ENCODE measurements at places on chromosomes 5 and 9.

DNA sequence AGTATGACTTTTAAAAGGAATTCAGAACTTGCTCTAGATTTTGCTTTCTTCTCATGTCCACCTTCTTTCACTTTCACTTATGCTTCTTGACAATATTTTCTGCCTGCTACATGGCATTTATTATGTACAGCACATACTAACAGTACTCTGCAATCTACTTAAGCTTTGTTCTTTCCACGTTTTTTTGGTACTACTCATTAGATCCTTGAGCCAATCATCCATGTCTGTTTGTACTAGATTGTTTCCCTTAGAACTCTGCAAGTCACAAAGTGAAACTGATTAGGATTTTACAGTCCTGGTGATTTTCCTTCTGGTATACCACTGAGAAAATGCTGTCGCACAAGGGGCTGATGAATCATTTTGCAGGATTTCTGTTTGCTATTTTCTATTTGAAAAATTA lies 78.3 kb downstream of the PARP8 start:
- no peak for DNase-seq

GRCh38 chr5:177445052-177445916 lies 1.3 kb upstream of the PRR7 start:
- DNase-seq: no peak

DNA sequence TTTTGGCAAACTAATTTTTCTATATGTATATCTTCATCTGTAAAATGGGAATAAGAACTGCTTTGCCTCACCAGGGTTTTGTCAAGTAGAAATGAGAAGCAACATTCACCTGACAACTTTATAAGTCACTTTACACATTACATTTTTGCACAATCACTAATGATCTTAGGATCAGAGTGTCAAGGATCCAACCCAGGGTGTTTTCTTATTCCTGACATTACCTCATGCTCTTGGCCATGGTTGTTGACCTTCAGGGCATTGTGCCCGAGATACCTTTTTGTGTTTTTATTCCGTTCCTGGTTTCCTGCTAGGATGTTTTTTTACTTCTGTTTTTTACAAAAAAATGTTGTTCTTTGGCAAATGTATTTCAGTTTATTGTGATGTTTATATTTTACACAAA lies 22.2 kb upstream of the RASA1 start:
- DNase-seq: no peak

GRCh38 chr5:65065001-65065511 lies 296.3 kb downstream of the CWC27 start:
- no peak for DNase-seq

- DNase-seq: no peak
Observed at GRCh38 chr9:18071651-18072060, 402.3 kb upstream of the ADAMTSL1 start.

- no peak for DNase-seq
Observed at GRCh38 chr9:119844431-119844830, 475.2 kb upstream of the BRINP1 start.

DNA sequence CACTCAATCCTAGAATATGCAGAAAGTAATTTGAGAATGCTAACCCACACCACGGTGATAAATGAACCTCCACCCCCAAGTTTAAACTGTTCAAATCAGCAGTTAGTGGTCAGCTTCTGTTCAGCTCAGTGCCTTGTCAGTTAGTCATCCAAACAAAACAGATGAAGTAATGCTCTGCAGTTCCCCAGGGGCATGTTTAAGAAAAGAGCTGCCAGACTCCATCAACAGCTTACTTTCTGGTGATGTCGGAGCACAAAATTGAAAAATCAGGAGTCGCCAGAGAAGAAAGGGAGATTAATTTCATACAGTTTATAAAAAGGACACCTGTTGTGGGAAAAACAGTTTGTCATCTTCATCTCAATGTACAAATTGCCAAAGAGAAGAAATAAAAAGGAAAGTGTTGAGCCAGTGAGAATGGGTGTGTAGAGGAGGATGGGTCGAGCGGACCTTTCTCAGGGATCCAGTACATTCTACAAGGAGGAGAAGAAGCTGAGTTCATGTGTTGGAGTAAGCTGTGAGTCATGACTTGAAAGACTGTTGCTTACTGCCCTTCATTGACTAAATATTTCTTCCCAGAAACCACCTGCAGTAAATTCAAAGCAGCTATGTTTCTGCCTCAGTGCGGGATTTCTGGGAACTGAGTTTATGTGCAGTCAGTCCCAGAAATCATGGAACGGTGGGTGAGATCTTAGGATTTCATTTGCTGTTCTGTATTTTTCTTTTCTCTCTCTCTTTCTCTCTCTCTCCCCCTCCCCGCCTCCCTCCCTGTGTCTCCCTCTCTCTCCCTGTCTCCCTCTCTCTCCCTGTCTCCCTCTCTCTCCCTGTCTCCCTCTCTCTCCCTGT lies 13.7 kb downstream of the TRIO start:
- no peak for DNase-seq

- DNase-seq: no peak
Observed at GRCh38 chr9:23822261-23823169, 3.5 kb downstream of the ELAVL2 start.

DNA sequence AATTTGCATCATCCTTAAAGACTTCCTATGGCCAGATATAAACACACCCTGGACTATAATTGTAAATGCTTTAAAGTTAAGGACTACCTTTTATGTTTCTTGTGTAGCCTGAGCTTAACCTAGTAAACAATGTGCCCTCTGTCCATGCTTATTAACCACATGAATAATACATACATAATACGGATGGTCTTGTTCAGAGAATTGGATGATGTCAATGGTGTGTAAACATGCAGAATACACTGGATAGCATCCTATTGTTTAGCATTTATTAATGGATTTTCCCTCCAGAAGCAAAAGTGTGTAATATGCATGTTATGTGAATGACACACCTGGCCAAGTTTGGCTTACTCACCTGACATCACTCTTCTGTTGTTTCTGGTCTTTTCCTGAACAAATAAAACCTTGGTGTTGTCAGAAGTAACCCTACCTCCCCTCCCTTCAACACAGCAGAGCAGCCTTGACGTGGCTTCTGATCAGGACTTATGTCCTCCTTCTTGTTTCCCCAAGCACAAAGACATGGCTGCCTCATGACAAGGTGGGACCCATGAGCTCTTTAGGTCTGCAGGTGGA lies 517.9 kb downstream of the MTRR start:
- DNase-seq: no peak

DNA sequence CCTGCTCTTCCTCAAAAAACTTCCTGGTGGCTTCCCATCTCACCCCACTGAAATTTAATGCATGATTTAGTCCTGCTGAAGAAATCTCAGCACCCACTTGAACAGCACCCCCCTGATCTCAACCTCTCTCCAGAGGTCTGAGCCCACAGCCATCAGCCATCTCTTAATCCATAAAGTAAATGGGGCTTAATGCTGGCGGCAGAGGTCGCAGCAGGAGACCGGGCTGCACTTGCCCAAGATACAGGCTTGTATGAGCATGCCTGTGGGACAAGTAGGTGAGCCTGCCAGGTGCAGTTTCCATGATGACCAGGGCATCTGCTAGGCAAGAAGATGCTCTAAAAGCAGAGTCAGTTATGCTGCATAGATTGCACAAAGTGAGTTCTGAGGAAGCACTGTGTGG lies 52.4 kb upstream of the CTXN3 start:
- DNase-seq: no peak

GRCh38 chr5:116942622-116943021 lies 368.0 kb upstream of the SEMA6A start:
- DNase-seq: no peak

- DNase-seq: no peak
Observed at GRCh38 chr9:86328156-86328555, 26.1 kb downstream of the TUT7 start.

DNA sequence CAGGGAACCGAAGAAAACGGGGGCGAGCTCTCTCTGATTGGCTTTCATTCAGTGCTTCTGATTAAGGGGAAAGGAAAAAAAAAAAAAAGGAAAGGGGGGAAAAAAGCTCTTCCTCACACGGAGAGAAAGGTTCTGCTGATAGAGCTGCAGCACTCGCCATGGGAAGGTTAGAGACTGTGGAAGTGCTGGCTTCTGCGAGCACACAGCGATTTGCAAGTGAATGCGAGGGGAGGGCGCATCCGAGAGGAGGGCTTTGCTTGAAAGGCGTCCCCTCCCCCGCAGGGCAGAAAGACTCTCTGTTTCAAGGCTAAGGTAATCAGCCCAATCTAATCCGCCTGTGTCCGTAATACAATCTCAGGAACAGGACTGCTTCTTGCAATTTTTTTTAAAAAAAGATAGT lies at the start of gene CDH10:
TSS of gene CDH10 (minus strand) at position 218 of the 400 bp plus-strand sequence. CDS start 51,488 bp downstream, outside the sequence.
- no peak for DNase-seq

DNA sequence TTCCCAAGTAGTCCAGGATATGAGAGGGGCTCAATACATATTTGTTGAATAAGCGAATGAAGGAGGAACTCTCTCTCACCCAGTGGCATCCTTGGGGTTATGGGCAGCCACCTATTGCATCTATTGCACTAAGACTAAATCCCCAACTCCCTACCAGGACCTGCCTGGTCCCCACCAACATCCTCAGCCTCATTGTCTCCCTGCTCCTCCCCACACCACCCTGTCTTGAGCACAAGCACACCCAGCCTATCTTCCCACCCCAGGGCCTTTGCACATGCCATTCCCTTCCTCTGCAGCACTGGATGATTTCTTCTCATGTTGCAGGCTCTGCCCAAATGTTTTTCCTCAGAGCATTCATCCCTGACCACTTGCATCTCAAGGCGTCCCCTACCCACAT lies 133.8 kb downstream of the BARX1 start:
- DNase-seq: no peak

- no peak for DNase-seq
Observed at GRCh38 chr5:179867476-179867875, 8.9 kb upstream of the MRNIP start.

- no peak for DNase-seq
Observed at GRCh38 chr9:545480-545879, 296.0 kb upstream of the DMRT1 start.

DNA sequence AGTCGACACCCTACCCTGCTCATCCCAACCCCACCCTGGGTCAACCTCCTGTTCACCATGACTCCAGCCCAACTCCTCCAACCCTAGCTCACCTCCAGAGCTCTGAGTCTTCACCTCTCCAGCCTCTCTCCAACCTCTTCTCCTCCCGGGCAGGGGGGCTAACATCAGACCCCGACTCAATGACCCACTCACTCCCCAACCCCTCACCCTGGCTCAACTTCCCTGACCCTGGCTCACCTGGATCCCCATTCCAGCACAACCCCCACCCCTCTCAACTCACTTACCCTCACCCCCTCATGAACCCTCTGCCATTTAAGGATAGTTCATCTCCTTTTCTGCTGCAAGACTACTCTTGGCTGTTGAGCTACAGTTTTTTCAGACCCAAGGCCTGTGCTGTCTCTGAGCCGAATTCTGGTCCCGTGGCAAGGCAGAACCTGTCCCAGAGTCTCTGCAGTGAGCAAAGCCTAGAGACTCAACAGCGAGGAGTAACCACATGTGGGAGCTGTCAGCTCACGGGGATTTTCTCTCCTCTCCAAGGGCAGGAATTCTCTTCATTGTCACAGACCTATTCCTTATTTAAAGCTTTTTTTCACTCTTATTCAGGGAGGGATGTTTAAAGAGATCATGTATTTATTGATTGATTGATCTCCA lies 29.8 kb downstream of the ANKRD33B start:
- no peak for DNase-seq

- no peak for DNase-seq
Observed at GRCh38 chr5:102719886-102720285, 35.2 kb upstream of the PAM start.

DNA sequence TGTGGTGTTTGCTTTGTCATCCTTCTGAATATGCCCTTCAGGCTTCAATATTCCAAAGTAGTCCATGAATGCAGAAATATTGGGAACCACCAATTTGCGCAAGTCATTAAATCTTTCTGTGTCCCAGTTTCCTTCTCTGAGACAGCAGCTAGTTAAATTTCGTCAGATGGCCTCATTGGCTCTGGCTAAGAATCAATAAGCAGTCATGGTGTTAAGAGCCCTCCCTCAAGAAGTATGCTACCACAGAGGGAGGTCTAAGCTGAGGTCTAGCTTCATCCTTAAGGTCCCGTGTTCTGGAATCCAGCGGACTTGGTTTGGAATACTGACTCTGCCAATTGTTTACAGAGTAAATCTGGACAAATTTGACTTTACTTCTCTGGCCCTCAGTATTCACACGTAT lies 59.1 kb upstream of the C5orf58 start:
- DNase-seq: no peak

- no peak for DNase-seq
Observed at GRCh38 chr9:15430920-15431844, 8.5 kb downstream of the SNAPC3 start.

DNA sequence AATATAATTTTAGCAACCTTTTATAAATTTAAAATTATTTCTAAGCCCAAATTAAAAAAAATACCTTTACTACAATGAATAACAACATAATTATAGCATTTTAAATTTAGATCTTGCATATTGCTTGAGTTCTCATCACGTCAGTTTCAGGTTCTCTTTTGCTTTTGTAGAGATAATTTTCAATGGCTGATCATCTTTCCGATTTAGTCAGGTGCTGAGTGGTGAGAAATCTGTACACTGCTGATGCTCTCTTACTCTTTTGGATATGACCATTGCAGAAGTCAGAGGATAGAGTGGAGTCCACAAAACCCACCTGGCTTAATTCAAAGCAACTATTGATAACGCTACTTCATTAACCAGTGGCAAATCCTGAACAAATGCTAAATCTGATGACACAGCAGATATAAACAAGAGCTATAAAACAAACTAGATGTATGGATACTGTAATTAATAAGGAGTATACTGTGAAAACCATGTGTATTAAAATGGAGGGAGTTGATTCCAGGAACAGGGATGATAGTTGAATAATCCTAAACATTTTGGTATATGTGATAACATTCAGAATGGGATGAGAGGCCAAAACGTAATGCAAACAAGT lies 394.8 kb downstream of the CSNK1G3 start:
- no peak for DNase-seq

GRCh38 chr5:16140417-16140816 lies 39.2 kb downstream of the MARCHF11 start:
- no peak for DNase-seq

- DNase-seq: no peak
Observed at GRCh38 chr5:54832858-54833257, 152.5 kb downstream of the ESM1 start.

DNA sequence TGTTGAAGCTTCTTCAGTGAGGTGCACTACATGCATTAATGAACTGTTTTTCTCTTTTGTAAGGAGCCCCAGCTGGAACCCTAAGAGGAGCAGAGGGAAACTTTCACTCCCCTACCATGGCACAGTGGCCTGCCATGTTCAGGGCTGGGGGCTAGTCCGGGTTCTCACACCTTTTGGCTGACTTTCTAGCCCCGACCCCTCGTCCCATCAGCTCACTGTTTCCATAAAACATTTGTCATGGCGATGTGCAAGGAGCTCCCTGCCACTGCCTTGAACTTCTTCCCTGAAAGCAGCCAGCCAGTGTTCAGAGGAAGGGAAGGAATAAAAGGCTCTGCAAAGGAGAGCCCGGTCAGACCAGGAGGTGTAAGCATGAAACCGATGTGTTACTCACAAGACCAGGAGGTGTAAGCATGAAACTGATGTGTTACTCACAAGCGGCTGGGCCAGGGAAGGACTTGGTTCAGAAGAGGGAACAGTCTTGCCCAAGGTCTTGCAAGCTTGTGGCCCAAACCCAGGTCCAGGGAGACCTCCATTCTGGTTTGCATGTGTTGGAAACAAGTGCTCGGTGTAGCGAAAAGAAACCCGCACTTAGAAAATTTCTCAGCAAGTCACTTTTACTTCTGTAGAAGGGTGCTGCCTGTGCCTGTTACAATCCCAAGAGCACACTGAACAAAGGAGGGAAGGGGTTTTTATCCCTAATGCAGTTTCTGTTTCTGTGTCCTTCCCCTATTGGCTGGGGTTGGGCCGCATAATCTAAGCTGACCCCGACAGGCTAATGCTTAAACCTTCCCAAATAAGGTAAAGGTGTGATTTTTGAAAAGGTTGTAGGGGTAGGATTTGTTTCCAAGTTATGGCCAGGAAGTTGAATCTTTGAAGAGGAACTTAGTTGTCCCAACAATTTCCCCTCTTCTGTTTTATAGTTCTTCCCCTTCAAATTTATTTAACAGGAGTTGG lies 3.4 kb upstream of the ABO start:
- no peak for DNase-seq

Data from GDM1 (cell line).